ENCODE measurements at places on chromosomes 7 and 10. TPM values are rescaled to one million over a fixed set of nuclear protein-coding genes. Genes with fewer than 3 reads are reported as not detected.

Gene BAIAP2L1
- 49.9 TPM for total RNA-seq

DNA sequence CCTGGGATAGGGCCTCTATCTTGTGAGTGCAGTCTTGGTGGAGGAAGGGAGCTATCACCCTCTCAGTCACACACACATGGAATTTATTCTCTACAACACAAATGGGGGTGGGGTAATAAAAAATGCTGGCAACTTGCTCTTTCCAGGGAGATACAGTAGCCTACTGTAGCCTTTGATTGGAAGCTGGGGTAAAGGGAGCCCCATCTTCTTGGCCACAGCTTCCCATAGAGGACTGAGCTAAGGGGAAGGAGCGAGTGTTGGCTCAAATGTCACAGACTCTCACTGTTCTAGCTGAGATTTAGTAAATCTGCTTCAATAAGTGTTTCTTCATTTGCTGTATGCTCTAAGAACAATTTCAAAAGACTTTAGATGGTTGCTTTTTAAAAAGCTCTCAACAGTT is 222.2 kb upstream of the CXCL12 start:
- DNase-seq, result no peak

DNA sequence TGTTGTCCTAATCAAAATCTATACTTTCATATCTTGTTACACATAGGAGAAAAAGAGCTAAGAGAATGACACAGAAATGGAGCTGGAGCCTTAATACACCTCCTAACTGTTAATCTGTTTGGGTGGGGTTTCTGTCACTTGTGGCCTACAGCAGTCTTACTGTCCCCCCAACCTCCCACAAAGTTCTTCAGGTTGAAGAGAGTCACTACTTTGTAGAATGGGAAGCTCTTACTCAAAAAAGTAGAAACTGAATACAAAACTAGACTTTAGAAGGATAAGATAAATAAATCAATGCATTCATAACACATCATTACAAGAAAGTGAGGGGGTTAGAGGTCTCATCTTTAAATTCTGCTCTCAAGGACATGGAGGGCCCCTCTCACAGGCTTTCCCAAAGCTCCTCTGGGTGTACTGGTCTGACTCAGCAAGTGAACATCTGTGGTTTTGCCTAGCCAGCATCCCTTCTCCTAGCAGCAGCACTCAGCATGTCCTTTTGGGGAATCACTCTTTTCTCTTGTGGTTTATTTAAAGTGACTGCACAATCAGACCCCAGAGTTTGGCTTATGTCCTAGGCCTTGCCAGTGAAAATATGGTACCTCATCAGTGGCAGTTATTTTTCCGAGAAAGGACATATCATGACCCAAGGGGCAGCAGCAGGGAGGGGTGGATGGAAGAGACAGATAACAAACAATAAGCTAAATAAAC is 2.0 kb upstream of the BLVRA start:
- DNase-seq, result no peak

- DNase-seq, result no peak
These were observed 55.2 kb upstream of the RAPGEF5 start for GRCh38 chr7:22411977-22412693.

- DNase-seq, result no peak
These were observed 278.8 kb downstream of the GPR158 start for GRCh38 chr10:25453619-25454018.

DNA sequence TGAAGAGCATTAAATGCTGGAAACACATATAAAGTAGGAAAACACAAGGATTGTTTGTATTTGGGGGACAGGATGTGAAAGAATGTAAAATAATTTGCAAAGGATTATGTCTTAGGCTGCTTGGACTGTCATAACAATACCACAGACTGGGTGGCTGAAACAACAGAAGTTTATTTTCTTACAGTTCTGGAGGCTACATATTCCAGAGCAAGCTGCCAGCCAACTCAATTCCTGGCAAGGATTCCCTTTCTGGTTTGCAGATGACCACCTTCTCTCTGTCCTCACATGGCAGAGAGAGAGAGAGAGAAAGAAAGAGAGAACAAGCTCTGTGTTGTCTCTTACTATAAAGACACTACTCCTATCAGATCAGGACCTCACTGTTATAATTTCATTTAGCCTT is 8.8 kb upstream of the LAMB4 start:
- no peak for DNase-seq

DNA sequence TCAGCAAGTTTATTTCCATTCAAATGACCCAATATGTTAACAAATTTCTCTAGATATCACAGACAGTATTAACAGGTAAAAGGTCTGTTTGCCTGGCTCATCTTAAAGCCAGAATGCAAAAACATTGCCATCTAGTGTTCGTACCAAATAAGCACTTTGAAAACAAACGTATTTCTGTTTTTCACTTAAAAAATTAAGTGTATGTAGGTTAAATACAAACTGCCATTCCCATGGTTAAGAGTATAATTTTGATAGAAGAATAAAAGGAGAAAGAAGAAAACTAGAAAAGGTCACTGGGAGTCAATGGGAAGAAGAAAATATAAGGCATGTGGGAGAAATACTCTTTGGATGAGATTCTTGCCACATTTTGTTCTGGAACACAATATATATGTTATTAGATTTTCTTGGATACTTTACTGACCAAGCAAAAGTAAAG is 51.0 kb downstream of the ORC5 start:
- no peak for DNase-seq

- no peak for DNase-seq
These were observed 286.9 kb downstream of the KCNMA1 start for GRCh38 chr10:77350711-77351119.

DNA sequence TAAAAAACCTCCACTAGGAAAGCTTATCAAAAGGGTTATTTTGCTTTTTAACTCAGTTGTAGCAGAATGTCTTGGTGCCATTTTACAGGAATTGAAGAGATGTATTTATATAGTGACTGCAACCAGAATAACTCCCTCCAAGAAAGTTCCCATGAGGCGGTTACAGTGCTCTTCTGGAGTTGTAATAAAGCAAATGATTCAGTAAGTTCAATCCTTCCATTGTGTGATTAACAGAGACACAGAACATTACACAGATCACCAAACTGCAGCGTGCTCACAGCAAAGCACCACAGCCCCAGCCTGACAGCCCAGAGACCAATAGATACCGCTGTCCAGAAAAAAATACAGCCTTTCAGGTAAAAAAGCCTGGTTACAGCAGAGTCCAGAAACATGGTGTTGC is 21.9 kb upstream of the CABCOCO1 start:
- DNase-seq, result no peak

Gene CNPY1
- total RNA-seq, result not detected

- no peak for DNase-seq
These were observed 121.5 kb upstream of the PRR15 start for GRCh38 chr7:29442146-29442545.

Gene RBM20
- total RNA-seq, result 0.26 TPM

DNA sequence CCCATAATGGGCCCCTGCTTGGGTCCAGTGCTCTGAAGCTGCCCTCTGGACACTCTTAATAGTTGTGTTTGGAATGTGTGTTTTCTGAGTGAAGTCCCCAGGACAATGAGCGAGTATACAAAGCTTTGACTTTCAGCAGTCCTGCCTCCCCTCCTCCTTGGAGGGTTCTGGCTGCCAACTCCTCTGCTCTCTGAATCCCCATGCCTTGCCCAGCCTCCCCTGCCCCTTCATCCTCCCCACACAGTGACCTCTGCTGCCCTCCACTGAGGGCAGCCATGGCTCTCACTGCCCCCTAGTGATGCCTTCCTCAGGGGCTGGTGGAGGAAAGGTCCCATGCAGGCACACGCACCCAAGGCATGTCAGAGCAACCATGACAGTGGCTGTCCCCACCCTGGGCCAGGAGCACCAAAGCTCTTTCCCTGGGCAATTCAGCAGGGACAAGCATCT is 40.9 kb downstream of the FRMPD2 start:
- no peak for DNase-seq

DNA sequence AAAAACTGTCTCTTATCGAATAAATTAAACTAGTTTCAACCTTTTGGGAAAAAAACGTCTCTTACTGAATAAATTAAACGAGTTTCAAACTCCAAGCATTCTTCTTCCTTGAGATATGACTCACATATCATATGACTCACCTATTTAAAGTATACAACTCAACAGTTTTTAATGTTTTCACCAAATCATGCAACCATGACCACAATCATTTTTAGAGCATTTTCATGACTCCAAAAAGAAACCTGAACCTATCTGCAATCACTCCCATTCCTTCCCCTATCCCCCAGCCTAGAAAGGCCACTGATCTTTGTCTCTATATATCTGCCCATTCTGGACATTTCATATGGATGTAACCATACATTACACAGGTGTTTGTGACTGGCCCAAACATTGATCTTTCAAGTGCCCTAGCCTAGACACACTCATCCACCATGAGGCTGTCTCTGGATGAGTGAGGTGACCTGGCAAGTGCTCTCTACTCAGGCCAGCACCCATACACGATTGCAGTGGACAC is 115.3 kb downstream of the PIP4K2A start:
- DNase-seq, result peak; percentile 49

Data from GM12878 (cell line).